ENCODE measurements at places on chromosomes 16 and 17. TPM values are rescaled to one million over a fixed set of nuclear protein-coding genes. Genes with fewer than 3 reads are reported as not detected.

DNA sequence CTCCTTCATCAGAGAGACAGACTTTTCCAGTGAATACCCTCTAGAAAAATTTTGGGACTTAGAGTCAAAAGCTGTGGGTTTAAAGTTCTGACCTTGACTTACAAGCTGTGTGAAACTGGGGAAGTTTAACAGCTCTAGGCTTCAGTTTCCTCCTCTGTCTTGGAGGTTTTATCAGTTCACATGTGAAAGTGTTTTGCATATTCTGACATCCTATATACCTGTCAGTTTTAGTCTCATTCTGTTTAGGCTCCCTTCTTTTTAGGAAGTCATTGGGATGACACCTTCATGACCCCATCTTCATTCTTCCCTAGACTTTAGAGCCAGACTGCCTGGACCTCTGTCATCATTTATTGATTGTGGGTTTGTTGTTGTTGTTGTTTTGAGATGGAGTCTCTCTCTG, 44.4 kb downstream of the YPEL2 start:
- DNase-seq, result no peak

DNA sequence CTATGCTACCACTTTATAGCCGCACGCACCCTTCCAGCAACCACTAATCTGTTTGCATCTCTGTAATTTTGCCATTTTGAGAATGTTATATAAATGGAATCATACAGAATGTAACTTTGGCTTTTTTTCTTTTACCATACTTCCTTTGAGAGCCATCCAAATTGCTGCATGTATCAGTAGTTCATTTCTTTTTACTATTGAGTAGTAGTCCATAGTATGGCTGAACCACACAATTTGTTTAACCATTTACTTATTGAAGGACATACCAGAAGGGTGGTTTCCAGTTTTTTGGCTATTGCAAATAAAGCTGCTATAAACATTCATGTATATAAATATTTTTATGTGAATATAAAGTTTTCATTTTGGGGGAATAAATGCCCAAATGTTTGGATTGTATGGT, 8.8 kb downstream of the TENT4B start:
- no peak for DNase-seq

DNA sequence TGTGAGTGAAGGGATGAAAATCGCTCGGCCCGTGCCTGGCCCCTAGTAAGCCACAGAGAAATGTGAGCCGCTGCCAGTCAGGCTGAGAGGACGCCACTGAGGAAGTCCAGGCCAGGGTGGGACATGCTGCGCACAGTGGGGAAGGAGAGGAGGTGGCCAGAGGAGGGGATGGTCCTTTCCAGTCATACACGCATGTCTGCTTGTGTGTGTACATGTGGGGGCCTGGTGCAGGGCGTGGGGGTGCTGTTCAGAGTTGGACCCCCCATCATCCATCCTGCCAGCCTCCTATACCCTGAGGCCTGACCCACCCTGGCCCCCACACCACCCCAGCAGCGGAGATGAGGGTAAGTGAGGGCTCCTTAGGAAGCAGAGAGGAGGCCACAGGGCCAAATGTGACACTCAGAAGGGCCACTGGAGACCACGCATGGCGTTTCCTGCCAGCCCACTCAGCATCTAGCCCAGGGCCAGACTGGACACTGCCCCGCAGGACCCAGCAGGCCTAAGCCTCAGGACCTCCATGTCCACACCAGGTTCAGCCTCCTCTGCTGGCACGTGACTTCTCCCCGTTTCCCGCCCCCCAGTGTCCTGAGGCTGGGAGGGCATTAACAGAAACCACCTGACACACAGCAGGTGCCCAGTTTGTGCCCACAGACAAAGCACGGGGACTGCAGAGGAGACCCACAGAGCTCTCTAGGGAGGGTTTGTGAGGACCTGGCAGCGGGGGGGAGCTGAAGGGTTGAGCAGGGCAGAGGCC, 7.0 kb downstream of the DOC2A start:
- no peak for DNase-seq

The ALOX15 gene
- total RNA-seq, result not detected

The SPAG7 gene
- 58.7 TPM for total RNA-seq

Data from activated CD4-positive, alpha-beta T cell treated with anti-CD3 and anti-CD28 coated beads, Interleukin-2, amount 10 ng/mL, durations not matched to agents 24 days and 14 days (primary cell).